HAP-1 (cell line): ENCODE measurements at places on chromosomes 1 and 21.

DNA sequence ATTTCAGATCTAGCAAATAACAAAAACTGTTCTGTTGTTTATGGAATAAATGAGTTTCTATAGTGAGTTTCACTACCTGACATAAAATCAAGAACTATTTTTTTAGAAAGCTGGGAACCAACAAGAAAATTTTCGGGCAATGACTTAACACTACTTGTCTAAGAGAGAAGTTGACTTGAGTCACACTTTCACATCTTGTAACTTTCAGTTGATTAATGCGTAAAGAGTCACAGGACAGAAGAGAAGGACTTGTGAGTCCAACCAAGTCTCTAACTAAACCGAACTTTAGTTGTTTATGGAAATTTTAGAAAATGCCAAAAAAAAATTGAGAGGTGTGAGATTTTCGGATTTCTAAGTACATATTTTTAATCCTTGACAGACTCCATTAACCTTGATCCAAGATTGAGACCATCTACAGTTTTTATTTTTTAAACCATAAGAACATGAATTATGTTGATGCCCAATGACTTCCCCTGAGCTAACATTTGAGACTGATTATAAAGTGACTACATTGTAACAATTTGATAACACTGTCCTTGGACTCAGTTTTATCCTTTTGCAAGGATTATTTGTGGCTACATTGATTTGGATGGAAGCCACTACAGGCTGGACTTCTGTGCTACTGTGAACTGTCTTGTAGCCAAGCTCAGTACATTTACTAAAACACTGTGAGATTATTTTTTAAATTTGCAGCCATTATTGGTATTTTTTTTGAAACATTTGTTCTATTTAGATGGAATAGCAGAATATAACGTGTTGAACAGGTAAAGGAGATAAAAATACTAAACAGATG is 284.0 kb downstream of the PTPRC start:
- no peak for DNase-seq

DNA sequence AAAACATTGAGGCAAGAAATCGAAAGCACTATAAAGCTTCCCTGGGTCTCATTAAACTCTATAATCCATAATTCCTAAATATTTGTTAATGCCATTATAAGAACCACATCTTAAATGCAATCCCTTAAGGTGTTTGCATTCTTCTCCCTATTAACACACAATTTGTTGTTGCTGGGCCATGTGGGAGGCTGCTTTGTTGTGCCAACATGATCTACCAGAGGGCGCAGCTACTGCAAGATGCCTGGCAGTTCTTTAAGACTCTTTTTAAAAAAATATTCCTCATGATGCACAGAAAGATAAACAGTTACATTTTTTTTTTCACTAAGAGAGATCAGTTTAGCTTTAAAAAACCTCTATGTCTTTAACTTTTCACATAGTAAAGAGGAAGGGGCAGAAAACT is 39.0 kb upstream of the BCAS2 start:
- DNase-seq, result no peak

DNA sequence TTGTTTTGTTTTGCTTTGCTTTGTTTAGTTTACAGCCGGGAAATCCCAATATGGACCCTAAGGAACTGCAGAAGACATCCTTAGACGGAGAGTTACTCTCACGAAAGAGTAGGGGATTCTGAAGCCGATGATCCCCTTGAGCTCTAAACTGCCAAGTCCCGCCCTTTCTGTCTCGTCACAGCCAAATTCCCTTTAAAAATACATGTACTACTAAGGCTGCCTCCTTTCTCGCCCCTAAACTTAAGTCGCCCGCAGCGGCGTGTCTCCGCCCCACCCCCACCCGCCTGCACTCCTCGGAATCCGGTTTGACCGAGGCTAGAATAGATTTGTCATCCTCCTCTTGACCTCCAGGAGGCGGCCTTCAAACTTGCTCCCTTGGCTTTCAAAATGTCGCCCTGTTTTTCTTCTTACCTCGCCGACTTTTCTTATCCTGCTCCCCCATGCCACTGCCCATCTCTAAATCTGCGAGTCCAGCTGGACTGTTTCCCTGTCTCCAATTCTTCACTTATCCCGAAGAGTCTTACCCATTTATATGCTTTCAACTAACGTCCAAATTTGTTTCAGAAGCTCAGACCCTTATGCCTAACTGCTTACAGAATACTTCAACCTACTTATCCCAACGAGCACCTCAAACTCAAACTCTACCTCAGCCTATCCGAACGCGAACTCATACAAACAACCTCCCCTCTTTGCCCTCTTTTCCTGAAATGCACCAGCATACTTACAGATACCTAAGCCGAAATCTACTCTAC is 10.9 kb upstream of the BOLA1 start:
- peak; percentile 91 for DNase-seq

DNA sequence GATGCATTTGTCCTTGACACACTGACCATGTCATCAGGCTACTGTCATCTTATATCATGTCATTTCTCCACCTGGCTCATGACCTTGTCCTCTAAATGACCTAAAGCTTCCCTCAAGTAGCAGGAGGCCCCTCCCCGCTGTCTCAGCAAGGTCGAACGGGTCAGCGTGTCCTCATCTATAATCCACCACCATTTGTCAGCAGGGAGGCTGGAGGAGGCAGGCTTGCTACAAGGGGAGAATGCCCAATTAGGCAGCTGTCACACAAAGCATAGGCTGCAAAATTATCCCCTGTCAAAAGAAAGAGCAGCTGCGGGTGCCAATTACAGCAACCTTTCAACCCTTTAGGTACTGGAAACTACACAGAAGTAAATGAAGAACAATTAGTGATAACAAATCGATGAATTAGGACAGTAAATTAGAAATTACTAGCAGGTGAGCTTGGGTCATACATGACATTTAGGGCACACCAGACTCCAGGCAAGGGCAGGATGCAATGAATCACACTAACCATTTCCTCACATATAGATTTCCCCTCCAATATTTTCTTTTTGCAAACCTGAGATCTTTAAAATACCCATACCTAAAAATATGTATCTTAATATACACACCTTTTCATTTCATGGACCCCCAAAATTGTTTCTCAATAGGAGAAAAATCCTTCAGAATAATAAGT is 61.2 kb downstream of the NRIP1 start:
- DNase-seq, result no peak

GRCh38 chr1:241533326-241534115 is 1.3 kb downstream of the KMO start:
- no peak for DNase-seq

GRCh38 chr1:37068260-37068659 is 33.9 kb upstream of the GRIK3 start:
- DNase-seq, result no peak

- DNase-seq, result no peak
Measured at GRCh38 chr1:63929106-63929478, 155.3 kb downstream of the ROR1 start.

DNA sequence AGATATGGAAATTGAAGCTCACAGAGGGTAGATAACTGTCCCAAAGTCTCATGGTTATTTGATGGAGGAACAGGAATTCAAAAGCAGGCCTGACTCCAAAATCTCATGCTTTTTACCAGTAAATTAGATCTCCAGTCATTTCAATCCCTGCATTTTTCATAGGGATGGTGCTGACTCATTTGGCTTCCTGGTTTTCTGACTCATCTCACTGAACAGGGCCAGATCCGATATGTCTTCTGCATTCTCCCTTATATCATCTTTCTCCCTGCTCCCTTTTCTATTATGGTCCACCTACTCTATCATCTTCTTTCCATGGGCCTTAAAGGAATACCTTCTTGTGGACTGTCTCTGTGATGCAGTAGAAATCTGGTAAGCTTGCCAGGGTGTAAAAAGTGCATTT is 187.2 kb downstream of the FGGY start:
- no peak for DNase-seq

GRCh38 chr1:95415146-95415545 is 181.1 kb downstream of the RWDD3 start:
- no peak for DNase-seq

GRCh38 chr1:205229399-205229871 is 1.7 kb downstream of the TMCC2 start:
- DNase-seq, result peak; percentile 78

DNA sequence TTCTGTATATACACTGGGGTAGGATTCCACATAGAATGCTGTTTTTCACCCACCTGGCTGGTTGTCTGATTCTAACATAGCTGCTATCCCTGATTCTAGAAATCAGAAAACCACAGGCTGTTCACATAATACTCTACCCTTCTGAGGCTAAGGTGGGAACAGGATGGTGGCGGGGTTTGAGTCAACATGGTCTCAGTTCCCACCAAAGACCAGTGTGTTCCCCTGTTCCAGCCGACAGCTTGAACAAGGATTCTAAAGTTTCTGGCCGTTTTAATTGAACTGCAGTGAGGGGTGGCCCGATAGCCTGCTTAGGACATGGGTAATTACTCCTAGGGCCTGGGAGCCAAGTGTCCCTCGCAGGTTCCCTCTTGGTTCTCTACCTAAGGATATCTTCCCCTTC is 38.4 kb downstream of the PEX14 start:
- DNase-seq, result no peak

- peak; percentile 12 for DNase-seq
Measured at GRCh38 chr21:14259747-14260146, 43.8 kb downstream of the RBM11 start.

DNA sequence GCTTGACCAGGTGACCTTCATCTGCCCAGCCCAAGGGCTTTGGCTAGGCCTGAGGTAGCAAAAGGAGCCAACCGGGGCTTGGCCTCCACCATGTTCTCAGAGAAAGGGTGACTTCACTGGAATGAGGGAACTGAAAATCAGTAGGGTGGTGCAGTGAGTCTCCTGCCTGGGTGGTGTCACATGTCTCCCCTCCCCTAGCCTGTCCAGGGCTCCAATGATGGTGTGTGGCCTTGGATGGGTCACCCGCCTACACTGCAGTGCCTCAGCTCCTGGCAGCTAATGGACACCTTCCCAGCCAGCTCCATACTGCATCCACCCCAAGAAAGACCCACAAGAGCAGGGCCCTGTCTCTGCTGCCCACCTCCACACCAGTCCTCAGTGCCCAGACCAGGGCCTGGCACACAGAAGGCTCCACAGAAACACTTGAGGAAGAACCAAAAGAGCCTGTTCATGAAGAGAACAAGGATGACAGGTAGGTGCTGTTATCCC is 678.7 kb downstream of the MATN1 start:
- no peak for DNase-seq

- DNase-seq, result no peak
Measured at GRCh38 chr1:237471956-237472355, 418.8 kb downstream of the ZP4 start.

- no peak for DNase-seq
Measured at GRCh38 chr1:103058391-103058790, 49.9 kb downstream of the COL11A1 start.

DNA sequence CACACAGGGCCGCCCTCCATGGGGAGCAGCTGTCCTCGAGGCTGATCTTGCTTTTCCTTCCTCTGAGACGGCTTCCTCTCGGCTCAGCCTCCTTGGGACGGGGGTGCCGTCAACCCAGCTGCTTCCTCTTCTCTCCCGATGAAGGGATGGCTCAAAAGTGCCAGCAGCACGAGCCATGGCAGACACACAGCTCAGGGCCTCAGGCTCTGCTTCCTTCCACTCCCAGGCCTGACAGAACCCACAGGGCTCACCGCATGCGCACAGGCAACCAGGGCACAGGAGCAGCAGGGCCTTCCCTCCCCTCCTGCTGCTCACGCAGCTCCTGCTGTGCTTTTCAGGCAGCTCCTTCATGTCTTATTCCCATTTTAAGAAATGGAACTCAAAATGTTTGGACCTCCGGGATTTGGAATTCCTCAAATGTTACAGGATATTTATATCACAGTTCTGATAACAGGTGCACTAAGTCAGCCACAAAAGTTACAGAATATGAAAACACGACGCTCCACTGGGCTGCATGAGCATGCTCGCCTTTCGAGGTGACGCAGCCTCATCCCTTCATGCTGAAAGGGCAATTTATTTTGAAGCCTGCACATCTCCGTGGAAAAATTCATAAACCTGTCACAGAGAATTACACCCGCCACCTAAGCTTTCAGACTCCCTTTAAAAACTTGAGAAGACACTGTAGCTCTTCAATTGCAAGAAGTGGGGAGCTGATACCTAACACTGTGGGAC is 84.4 kb downstream of the HSF2BP start:
- DNase-seq, result no peak

DNA sequence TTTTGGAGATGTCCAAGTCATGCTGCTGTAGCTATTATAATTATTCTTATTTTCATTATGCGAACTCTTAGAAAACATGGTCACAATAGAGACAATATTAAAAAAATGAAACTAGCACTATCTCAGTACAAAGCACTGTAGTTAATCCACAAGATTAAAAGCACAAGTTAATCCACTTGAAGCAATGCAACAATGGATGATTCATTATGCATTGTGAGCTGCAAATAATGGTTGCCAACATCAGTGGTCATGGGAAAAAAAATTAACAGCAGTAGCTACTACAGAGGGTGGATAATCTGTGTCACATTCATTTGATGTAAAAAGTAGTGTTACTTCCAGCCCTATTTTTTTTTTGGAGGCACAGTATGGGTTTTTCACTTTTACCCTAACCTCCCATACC is 56.7 kb downstream of the DPT start:
- peak; percentile 10 for DNase-seq

DNA sequence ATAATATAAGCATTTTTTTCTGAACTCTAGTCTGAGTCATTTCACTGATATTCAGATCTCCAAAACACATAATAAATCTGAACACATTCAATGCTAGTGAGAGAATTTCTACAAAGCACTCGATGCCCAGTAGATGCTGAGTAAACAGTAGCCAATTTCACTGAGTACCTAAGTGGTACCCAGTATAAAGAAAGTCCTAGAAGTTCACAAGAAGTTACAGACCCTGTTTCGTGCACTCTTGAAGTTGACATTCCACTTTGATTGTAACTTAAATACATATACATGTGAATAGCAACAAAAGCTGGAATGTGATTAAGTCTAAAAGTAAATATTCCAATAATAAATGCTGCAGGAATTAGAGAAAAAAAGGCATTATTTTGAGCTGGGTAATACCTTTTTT is 33.2 kb upstream of the RGS2 start:
- DNase-seq, result peak; percentile 13

DNA sequence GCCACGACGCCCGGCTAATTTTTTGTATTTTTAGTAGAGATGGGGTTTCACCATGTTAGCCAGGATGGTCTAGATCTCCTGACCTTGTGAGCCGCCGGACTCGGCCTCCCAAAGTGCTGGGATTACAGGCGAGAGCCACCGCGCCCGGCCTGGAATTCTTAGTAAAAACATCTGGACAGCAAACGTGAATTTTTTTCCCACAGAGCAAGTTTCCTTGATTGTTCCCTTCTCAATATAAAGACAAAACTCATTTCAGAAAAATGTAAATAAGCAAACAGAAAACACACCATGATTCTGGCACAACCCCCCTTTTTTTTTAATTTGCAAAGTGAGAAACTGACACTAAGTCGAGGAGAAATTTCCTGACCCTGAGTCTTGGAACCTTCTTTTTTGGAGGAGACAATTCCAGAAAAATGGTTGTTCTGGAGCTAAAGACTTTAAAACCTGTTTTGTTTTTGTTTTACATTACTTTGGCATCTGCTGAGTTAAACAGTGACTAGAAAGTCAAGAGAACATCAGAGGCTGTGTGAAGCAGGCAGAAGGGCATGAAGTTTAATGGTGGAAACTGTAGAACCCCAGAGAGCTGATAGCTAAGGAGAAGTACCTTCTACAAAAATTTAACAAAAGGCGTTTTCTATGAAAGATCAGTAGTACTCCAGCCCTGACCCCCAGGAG is 10.3 kb upstream of the HMGCS2 start:
- no peak for DNase-seq
